ENCODE measurements at places on chromosomes 12 and 14.

GRCh38 chr12:11834104-11834812 lies 184.8 kb downstream of the ETV6 start:
- DNase-seq, result no peak

GRCh38 chr14:65850429-65851135 lies 438.1 kb downstream of the FUT8 start:
- no peak for DNase-seq

DNA sequence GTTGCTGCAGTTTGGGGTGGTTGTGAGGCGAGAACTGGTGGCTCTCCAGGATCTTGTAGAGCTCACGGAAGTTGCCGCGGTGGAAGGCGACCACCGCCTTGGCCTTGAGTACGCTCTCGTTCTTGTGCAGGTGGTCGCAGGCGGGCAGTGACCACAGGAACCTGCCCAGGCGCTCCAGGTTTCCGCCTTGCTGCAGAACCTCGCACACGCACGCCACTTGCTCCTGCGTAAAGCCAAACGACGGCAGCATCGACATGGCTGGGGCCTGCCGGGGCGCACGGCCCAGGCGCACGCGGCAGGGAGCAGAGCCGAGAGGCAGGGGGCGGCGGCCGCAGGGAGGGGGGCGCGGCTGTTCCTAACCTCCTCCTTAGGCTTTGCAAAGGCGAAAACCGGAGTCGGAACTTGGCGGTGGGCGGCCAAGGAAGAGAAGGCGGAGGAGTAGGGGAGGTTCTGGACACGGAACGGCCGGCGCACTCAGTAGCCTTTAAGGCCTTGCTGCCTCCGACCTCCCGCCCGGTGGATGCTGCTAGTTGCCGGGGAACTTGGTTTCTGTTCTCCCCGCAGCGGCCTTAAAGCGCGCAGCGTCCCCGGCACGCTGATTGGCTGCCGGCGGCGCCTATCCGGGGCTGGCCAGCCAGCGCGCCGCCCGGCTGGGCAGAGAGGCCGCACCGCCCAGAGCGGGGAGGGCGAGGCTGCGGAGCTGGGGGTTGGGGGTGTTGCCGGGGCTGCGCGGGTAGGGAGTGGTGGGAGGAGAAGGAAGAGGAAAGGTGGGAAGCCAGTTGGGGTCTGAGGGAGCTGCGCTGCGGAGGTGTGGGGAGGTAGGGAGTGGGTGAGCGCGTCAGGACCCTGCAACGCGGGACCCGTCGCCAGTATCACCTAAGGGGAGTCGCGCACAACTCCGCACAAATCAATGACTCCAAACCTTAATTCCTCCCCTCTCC lies at the start of gene SIX1:
TSS of gene SIX1 (minus strand) at position 544 of the 941 bp plus-strand sequence. CDS start at position 256, 288 bp downstream.
- DNase-seq, result no peak

DNA sequence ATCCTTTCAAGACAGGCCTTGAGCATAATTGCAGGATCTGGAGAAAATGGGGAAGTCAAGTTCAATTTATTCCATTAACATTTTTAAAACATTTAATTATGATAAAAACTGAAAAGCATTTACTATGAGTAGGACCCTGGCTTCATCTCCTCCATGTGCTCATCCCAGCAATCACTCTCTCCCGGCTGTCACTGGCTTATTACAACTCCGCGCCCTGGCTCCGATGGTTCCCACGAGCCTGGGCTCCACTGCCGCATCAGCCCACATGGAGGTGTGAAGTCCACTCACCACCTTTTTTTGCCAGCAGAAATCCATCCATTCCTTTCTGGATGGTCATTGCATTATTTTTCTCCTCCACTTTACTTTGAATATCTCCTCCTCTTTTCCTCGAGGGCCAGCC lies 194.4 kb downstream of the EMP1 start:
- no peak for DNase-seq

DNA sequence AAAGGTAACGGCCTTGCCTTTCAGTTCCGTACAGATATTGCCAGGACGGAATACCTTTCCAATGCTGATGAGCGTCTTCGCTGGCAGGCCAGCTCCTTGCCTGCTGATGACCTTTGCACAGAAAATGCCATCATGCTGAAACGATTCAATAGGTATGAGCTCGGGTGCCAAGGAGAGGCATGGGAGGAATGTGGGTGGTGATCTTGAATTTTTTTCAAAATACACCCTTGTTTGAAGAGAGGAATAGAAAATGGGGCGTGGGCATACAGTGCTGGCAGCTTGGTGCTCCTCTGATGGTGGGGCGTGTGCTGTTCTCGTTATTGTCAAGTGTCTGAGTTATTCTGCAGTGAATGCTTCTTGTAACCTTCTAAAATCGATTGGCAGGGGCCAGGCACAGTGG lies 52.5 kb downstream of the HSP90AA1 start:
- no peak for DNase-seq

GRCh38 chr14:105315211-105315721 lies 718 bp downstream of the PACS2 start:
- no peak for DNase-seq

- no peak for DNase-seq
These were observed 36.6 kb downstream of the CREBL2 start for GRCh38 chr12:12648284-12648683.

- no peak for DNase-seq
These were observed 359.9 kb downstream of the TRHDE start for GRCh38 chr12:72631926-72632685.

- DNase-seq, result no peak
These were observed 119.5 kb upstream of the BCL2L14 start for GRCh38 chr12:11951209-11951608.

GRCh38 chr12:126668961-126669360 lies 1598.0 kb upstream of the TMEM132C start:
- DNase-seq, result no peak

DNA sequence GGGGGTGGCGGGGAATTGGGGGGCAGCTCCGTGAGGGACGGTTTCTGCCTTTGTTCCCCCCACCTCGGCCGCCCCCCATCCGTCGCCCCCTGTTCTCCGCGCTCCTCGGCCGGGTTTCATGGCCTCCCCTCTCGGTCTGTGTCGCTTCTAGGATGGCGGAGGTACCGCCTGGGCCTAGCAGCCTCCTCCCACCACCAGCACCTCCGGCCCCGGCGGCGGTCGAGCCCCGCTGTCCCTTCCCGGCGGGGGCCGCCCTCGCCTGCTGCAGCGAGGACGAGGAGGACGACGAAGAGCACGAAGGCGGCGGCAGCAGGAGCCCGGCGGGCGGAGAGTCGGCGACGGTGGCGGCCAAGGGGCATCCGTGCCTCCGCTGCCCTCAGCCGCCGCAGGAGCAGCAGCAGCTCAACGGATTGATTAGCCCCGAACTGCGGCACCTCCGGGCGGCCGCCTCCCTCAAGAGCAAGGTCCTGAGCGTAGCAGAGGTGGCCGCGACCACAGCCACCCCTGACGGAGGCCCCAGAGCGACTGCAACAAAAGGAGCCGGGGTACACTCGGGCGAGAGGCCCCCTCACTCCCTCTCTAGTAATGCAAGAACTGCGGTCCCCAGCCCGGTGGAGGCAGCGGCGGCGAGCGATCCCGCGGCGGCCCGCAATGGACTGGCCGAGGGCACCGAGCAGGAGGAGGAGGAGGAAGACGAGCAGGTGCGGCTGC lies 575 bp downstream of the NAA30 start:
- DNase-seq, result peak; percentile 45
